Activated naive CD8-positive, alpha-beta T cell treated with anti-CD3 and anti-CD28 coated beads, Interleukin-2, amount 50 U/mL, for 16 hours (primary cell): ENCODE measurements at places on chromosomes 7 and 10.

DNA sequence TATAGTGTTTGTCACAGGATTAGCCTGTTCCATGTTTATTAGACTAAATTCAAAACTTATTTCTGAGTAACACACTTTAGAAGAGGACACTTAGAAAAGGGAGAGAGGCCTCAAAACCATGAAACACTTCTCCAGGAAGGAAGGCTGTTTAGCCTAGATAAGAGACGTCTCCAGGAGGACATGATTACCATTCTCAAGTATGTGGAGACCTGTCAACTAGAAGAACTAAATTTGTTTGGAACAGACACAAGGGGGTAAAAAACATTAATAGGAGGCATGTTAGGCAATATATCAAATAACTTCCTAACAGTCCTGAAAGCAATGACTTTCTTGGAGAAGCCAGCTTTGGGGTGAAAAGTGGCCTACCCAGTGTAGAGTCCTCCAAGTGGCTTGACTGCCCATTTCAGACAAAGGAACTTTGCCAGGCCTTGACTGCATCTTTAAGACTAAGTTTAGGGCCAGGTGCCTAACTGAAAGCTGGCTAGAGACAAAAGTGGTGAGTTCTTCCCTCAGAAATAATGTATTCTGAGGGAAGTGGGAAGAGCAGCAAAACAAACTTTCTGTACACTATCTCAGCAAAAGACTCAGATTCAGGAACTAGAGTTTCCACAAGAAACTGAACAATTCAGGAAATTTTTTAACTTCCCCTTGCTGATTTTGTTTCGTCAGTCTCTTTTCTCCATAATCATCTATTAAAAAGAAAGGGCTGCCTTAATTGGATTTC, 11.8 kb downstream of the NCOA4 start:
- DNase-seq, result no peak

DNA sequence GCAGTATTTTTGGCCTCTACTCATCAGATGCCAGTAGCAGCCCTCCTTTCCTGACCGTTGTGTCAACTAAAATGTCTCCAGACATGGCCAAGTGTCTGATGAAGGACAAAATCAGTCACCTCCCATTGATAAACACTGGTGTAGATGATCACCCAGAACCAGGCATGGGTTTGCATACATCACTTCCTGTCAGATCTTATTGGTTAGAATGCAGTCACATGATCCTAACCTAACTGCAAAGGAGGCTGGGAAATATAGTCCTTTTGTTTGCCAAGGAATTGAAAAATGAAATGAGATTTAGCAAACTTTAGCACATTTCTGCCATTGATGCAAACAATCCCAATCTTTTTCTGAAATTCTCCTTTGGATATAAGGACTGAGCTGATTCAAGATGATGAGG, 141.4 kb downstream of the BUB3 start:
- no peak for DNase-seq

GRCh38 chr10:331186-331585, 195.9 kb downstream of the ZMYND11 start:
- DNase-seq, result no peak

- DNase-seq, result no peak
These were observed 46.6 kb downstream of the GLCCI1 start for GRCh38 chr7:8015100-8015745.

GRCh38 chr7:20307119-20307518, 23.6 kb upstream of the ITGB8 start:
- DNase-seq, result no peak

GRCh38 chr7:43879477-43879876, 10.2 kb upstream of the MRPS24 start:
- no peak for DNase-seq

GRCh38 chr7:96161897-96162296, 160.0 kb downstream of the SLC25A13 start:
- no peak for DNase-seq

DNA sequence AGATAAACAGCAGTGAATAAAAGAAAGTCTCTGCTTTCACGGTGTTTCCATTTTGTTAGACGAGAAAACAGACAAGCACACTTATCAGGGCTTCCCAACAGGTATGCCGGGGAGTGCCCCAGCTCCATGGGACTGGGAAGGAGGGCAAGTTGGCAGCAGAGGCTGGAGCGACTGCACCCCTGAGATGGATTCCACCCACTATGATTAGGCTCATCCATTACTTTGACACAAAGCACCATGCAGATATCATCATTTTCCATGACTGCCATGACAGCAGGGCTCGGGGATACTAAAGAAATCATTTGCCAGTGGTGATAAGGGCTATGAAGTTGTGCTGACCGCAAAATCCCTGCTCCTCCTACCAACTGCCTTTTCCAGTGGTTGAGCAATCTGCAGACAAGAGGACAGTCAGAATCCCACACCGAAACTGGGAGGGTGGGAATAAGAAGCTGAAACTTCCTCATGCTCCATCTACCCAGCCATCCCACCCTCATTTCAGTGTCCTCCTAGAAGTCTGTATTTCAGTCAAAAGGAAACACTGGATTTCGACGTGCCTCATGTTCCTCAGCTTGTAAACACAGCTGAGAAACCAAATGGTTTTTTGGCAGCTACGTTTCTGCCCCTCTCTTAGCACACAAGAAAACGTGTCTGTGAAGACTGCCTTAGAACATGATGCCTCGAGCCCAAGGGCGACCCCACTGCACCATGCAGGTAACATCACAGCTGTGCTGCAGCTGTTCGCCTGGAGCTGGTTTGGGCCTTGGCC, 15.5 kb downstream of the CREB3L2 start:
- no peak for DNase-seq

DNA sequence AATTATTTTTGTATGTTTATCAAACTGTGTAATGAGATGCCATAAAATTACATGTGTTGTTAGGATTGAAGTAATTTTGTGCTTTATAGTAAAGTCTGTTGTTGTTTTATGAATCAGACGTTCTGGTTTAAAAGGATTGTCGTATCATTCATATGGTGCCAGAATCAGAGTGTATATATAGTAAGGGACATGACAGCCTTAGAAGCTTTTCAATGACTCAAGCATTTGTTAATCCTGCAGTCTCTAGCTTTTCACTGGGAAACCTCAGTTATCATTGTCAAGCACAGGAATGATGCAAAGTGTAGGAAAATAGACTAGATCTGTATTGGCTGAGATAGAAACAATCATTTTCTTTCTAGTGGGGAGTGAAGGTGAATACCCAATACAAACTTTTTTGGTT, 57.5 kb downstream of the TRRAP start:
- DNase-seq, result no peak

- no peak for DNase-seq
These were observed 217.7 kb upstream of the MTPN start for GRCh38 chr7:136194878-136195277.

- DNase-seq, result no peak
These were observed 13.6 kb downstream of the CNPY1 start for GRCh38 chr7:155532792-155533119.

DNA sequence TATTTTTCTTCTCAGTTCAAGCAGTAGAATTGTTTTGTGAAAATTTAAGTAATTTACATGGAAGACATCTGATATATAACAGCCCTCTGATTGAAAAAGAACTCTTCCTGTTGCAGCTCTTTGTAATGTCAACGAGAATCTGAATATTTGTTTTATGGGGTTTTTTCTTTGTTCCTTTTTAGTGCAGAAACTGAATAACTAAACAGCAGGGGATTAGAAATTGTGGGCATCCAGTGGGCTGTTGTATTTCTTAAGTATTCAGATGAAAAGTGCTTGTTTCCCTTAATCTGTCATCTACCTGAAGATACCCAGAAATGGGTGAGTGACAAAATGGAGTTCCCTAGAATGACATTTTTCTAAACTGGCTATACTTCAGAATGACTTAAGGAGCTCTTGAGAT, 7.4 kb downstream of the ARL4A start:
- no peak for DNase-seq

GRCh38 chr7:88057655-88058054, 123.6 kb downstream of the ADAM22 start:
- no peak for DNase-seq

DNA sequence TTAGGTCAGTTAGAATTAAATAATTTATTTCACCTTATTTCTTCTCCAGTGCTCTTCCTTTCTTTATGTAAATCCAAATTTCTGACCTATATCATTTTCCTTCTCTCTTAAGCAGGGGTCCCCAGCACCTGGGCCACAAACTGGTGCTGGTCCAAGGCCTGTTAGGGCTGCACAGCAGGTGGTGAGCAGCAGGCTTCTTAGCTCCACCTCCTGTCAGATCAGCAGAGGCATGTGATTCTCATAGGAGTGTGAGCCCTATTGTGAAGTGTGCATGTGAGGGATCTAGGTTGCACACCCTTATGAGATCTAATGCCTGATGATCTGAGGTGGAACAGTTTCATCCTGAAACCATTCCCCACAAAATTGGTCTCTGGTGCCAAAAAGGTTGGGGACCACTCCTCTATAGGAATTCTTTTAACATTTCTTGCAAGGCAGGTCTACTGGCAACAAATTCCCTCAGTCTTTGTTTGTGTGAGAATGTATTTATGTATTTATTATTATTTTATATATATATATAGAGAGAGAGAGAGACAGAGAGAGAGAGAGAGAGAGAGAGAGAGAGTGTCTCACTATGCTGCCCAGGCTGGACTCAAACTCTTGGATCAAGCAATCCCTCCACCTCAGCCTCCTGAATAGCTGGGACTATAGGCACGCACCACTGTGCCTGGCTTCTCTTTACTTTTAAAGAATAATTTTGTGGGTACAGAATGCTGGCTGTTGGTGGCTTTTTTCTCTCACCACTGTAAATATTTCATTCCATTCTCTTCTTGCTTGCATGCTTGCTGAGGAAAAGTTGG, 4.3 kb upstream of the ABCC2 start:
- DNase-seq, result no peak

DNA sequence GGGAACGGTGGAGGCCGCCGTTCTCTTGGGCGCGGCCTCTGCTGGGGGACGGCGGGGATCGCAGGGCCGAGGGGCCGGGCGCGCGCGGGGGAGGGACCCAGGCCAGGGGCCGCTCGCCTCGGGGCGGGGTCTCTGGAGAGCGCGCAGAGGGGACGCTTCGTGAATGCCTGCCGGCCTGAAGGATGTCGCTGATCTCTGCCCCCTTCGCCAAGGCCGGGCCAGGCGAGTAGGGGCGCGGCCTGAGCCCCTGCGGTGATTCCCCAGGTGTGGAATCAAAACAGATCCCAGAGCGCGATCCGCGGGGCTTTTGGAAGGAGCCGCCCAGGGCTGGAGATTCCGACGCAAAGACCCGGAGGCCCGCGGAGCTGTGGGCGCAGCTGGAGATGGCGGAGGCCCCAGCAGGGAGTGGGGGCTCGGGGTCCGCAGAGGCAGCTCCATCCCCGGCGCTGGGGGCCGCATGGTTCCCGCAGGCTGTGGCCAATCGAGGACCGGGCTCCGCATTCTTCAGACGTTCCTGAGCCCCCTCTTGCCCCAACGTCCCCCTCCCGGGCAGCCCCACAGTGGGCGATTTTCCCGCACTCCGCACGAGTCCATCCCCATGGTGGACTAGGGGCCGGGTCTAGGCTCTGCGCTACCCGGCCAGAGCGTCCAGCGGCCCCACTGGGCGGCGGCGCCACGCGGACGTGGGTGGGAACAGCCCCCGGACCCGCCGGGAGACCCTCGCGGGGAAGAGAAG, 166.0 kb downstream of the ACTR3B start:
- DNase-seq, result no peak

DNA sequence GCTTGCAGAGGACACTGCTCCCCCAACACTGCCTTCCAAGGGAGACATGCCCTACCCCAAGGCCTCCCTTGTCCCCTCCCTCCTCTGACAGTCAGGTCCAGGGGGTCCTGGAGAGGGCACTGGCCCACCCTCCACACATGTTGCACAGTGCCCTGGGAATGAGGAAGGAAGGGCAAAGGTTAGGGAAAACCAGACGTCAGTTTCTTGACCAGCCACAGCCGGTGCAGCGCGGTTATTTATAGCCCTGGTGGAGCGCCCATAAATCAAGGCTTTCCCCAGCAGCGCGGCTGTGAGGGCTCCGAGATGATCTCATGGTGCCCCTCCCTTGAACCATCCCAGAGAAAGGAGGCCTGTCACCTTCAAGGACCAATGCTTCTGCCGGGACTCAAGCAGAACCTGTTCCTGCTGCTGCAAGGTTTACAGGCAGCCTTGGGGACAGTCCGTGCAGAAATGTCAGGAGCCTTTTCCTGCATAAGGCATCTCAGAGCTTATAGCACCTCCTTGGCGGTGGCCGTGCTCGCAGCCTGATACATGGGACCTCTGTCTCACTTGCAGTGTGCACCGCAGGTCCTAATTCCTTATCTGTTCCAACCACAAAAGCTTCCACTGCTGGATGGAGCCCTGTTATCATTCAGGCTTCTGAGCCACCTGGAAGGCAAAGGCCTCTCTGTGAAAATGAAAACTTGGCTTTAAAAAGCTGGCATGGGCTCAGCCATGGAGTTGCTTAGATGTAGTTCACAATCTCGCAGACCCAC, 127.3 kb downstream of the LHPP start:
- no peak for DNase-seq

DNA sequence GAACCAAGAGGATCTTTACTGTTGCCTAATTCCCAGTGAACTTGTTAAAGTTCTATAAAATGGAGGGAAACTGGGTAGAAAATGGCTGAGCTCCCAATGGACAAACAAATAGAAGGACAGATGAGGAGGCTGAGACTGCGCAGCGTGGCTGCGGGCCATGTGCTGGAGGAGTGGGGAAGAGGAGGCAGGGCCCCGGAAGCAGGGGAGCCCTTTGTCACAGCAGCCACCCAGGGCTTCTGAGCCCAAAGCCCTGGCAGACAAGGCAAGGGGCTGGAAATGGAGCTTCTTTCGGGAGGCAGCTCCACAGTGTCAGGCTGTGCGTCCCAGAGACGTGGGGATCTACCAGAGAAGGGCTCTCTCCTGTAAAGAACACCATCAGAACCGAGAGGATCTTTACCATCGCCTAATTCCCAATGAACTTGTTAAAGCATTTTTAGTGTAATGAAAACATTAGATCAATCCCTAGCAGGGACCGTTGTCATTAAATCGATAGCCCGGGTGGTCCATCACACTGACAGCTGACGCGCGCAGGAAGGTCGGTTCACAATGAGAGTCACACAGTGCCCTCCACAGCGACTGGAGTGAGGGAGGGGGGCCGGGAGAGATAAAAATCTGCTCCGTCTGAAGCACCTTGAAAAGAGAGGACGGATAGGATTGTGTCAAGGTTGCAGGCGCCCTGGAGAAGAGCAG, 14.0 kb upstream of the CNPY1 start:
- DNase-seq, result no peak

- DNase-seq, result no peak
These were observed 10.1 kb downstream of the AQP1 start for GRCh38 chr7:30921540-30922401.
